ENCODE measurements at places on chromosomes 3 and 15. TPM values are rescaled to one million over a fixed set of nuclear protein-coding genes. Genes with fewer than 3 reads are reported as not detected.

GOLGA6B gene
- total RNA-seq, result not detected

- H3K27me3 ChIP-seq, result no peaks in the 10 kb centered on the region
- no peaks in the 10 kb centered on the region for H3K36me3 ChIP-seq
- no peaks in the 10 kb centered on the region for H3K4me1 ChIP-seq
- DNase-seq, result no peak
Observed at GRCh38 chr3:43371494-43371893, 85.2 kb downstream of the SNRK start.

DNA sequence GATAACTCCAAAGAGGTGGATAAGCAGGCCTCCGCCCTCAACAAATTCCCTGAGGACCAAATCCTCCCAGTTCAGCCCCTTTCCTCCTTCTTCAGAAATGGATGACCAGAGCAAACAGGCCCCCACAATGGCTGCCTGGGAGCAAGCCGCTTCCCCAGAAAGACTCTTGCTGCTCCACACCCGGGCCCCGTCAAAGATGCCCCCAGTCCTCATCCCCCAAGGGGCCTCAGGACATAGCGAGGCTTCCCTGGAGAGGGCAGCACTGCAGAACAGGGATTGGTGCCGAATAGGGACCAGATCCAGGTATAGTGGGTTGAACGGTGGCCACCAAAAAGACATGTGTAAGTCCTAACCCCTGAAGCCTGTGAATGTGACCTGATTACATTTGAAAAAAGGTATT is 502.3 kb downstream of the SHQ1 start:
- H3K4me1 ChIP-seq, result peaks cover 60% of the 10 kb centered on the region
- H3K27me3 ChIP-seq, result no peaks in the 10 kb centered on the region
- no peak overlapping the region for H3K4me3 ChIP-seq
- no peaks in the 10 kb centered on the region for H3K36me3 ChIP-seq

- no peak overlapping the region for H3K27ac ChIP-seq
- peaks cover 3% of the 10 kb centered on the region for H3K27me3 ChIP-seq
- no peak for DNase-seq
- peaks cover 10% of the 10 kb centered on the region for H3K36me3 ChIP-seq
Observed at GRCh38 chr3:41126472-41126871, 72.8 kb upstream of the CTNNB1 start.

DNA sequence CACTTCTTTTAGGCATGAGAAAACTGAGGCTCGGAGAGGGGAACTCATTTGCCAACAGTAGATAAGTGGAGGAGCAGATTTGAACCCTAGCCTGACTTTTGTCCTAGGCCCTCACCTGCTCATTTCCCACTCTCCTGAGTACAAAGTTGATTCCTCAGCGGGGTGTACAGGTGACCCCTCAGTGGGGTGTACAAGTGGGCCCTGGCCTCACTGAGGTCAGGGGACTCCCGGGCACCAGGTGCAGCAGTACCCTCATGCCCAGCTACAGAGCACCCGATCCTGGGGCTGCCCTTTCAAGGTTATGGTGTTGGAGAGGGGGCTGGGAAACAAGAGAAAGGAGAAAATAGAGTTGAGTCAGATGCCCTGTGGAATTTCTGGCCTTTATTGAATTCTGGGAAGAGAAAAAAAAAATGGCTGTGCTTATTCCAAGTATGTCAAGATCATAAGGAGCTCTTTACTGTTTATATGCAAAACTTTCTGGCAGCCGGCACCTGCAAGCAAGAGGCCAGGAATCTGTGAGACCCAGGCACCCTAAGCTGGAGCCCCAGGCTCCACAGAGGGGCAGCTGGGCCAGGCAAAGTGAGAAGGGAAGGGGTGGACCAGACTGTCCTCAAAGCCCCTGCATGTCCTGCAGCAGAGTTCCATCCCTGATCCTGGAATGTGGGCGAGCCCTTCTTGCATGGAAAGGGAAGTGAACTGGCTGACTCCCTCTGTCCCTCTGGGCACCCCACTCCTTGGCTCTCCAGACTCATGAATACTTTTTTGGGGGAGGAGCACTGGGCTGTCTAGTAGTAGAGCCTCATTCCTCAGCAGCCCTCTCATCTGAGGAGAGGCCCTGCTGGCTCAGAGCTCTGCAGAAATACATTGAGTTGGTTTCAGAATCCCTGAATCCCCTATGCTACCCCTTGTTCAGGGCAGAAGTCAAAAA is 43.1 kb downstream of the AMOTL2 start:
- no peak overlapping the region for H3K27ac ChIP-seq
- H3K27me3 ChIP-seq, result peaks cover 3% of the 10 kb centered on the region
- no peaks in the 10 kb centered on the region for H3K36me3 ChIP-seq
- no peak overlapping the region for H3K4me3 ChIP-seq
- DNase-seq, result no peak

GRCh38 chr15:66293419-66294156 is at the start of gene DIS3L:
Gene DIS3L (plus strand): TSS chr15:66293568. CDS start chr15:66293597, 29 bp downstream.
- H3K36me3 ChIP-seq, result peaks cover 9% of the 10 kb centered on the region
- peak; percentile 68 for DNase-seq
- peaks cover 39% of the 10 kb centered on the region for H3K4me1 ChIP-seq
- H3K27ac ChIP-seq, result peak within 1 kb of the TSS; percentile 89
